ENCODE measurements at places on chromosomes 3 and 15.

GRCh38 chr15:64009798-64010261, 36.5 kb downstream of the DAPK2 start:
- no peak for DNase-seq

GRCh38 chr15:55044162-55044561, 152.6 kb downstream of the RSL24D1 start:
- DNase-seq = no peak

DNA sequence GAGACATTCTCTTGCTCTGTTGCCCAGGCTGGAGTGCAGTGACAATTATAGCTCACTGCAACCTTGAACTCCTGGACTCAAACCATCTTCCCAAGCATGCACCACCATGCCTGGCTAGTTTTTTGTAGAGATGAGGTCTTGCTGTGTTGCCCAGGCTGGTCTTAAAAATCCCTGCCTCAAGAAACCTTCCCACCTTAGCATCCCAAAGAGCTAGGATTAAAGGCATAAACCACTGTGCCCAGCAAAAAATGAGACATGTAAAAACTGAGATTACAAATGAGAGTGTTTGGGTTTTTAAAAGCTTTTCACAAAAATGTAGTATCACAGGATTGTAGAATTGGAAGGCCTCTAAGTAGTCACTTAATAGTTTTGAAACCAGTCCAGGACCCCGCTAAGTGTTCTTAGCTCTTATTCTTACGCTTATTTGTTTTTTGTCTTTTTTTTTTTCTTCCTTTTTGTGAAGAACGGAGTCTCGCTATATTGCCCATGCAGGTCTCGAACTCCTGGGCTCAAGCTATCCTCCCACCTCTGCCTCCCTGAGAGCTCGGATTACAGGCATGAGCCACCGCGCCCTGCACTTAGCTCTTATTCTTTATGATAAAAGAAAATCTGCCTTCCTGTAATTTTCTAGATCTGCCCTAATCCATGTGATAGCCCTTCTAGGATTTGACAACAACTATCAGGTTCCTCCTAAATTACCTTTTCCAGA, 31.5 kb downstream of the KLHL18 start:
- DNase-seq = no peak

GRCh38 chr3:72517921-72518424, 330.3 kb downstream of the SHQ1 start:
- DNase-seq = no peak

GRCh38 chr3:108127301-108127988, 36.6 kb upstream of the CD47 start:
- no peak for DNase-seq

- DNase-seq = no peak
Observed at GRCh38 chr3:136142592-136142991, 53.5 kb downstream of the MSL2 start.

DNA sequence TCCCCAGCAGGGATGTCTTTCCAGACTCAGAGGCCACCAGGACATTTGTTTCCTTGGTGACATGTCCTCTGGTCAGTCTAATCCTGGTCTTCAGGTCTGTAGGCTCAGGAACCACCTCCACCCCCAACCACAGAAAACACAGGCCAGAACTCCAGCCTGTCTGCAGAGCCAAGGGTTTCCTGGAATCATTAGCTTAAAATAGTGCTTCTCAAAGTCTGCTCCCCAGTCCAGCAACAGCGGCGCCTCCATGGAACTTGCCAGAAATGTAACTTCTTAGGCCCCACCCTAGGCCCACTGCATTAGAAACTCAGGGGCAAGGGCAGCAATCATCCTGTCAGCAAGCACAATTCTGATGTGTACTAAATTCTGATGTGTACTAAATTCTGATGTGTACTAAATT, 20.0 kb downstream of the SLC28A1 start:
- no peak for DNase-seq

DNA sequence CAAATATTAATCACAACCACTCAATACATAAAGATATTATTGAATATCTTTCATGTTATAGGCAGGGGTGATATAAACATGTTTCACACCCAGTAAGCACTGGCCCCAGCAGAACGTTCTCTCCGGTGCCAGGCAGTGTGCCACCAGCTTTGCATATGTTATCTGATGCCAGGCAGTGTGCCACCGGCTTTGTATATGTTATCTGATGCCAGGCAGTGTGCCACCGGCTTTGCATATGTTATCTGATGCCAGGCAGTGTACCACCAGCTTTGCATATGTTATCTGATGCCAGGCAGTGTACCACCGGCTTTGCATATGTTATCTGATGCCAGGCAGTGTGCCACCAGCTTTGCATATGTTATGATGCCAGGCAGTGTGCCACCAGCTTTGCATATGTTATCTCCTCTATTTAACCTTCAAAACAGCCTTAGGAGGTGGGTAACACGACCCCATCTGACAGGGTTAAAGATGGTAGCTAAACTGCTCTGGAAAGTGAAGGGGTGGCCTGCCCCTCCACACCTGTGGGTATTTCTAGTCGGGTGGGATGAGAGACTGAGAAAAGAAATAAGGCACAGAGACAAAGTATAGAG, 6.9 kb downstream of the MUC20 start:
- DNase-seq = no peak

- no peak for DNase-seq
Observed at GRCh38 chr15:43939070-43939469, 112.3 kb downstream of the WDR76 start.

- DNase-seq = no peak
Observed at GRCh38 chr15:90836296-90836871, 32.0 kb upstream of the FURIN start.

DNA sequence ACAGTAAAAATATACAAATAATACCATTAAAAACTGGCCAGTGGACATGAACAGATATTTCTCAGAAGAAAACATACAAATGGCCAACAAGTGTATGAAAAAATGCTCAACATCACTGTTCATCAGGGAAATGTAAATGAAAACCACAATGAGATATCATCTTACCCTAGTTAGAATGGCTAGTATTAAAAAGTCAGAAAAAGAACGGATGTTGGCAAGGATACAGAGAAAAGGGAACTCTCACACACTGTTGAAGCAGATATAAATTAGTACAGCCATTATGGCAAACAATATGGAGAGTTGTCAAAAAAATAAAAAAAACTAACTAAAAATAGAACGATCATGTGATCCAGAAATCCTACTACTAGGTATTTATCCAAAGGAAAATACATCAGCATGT, 222.7 kb upstream of the NAALADL2 start:
- DNase-seq = no peak

- no peak for DNase-seq
Observed at GRCh38 chr3:137743608-137744007, 20.5 kb upstream of the SOX14 start.

DNA sequence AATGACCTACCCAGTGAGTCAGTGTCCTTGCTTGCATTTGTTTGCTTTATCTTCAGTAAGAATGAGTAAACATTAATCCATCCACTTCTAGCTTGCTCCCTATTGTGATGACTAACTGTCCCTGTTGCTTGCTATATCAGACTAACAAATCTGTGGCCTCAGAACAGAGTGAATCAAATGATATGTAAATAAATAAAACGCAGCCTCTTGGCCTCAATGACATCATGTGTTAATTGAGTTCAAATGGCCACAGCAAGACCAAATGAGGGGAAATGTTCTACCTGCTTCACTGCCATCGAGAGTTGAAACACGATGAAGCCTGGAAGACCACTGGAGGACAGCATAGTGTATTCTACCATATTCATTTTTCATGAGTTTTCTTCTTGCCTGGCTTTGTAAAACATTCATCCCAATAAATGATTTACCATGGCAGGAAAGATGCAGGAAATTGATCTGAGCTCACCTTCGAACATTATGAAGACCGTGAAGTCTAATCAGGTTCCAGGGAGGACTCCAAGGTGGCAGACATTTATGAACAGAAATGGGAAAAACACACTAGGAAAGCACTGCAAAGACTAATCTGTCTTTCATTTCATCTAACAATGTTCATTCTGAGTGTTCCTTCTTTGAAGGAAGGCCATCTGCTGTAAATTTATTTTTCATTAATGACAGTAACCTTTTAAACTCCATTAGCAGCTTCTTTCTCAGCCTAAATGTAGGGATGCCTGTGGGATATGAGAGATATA, 1144.5 kb downstream of the TUSC7 start:
- no peak for DNase-seq

DNA sequence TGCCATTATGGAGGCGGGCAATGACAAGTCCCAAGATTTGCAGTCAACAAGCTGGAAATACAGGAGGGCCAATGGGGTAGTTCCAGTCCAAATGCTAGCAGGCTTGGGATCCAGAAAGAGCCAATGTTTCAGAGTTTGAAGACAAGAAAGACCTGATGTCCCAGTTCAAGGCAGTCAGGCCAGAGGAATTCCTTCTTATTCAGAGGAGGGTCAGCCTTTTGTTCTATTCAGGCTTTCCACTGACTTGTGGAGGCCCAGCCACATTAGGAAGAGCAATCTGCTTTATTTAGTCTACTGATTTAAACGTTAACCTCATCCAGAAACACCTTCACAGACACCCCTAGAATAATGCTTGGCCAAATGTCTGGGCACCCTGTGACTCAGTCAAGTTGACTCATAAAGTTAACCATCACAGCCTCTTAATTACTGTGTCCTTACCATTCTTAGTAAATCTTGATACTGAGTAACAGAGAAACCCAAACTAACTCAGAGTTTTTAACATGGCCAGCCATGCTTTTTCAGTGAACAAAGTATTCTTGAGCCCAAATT, 50.9 kb upstream of the NPHP3 start:
- no peak for DNase-seq

DNA sequence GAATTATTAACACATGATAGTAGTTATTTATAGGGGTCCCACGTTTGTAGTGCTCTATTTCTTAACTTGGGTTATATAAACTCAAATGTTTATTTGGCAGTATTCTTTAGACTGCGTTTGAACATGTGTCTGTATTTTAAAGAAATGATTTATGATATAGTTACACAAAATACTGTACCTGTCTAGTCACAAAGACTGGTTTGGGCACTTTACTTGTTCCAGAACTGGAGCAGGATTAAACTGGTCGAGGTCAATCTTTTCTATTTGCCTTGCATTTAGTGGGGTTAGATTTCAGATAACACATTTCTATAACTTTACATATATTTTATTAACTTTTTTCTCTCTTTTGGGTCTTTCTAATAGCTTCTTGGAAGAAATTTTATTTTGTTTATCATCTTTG, 39.5 kb downstream of the HACD3 start:
- no peak for DNase-seq

Measured in GM12892 (cell line).